Posterior cingulate gyrus (tissue), 11 donors: ENCODE measurements at places on chromosomes 4 and X.

DNA sequence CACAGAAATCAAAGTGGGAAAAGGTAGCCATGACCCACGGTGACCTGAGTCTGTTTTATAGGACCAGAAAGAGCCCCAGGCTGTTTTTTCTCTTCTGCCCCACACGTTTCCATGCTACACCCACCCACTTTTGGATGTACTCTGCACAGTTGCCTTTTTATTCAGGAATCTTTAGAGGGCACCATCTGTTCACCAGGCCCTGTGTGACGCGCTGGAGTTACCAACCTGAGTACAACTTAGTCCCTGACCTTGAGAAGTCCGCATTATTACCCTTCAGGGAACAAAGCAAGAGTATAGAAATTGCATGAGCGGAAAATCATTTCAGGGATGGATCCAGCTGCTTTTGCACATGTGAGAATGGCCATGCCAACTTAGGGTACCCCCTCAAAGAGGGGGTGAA lies 207.8 kb upstream of the GATB start:
- no peak for DNase-seq

- no peak for DNase-seq
Measured at GRCh38 chr4:143383005-143383574, 46.4 kb downstream of the GAB1 start.

GRCh38 chr4:8451440-8452182 lies 11.0 kb downstream of the TRMT44 start:
- no peak for DNase-seq

GRCh38 chr4:174999407-174999806 lies 81.2 kb downstream of the ADAM29 start:
- no peak for DNase-seq

DNA sequence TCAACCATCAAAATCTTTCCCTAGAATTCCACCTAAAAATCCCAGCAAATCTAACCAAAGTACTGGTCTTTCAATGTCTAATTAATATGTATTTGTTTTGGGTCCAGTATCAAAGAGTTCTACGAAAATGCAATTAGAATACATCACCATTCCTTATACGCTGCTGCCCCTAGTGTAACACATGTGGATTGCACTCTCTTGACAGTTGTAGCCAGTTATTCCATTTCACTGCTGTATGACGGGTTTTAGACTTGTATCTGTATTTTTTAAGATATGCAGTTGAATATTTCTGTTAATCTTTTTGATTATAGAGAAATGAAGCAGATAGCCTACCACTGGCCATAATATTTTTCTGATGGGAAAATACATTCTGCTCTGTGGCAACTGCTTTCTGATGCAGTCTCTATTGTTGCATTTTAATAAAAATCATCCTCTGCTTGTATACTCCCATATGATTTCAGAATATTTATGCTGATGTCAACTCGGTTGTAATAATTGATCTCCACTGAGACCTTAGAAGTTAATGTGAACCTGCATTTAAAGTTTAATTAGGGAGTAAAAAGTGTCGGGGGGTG lies 17.1 kb upstream of the PAGE2B start:
- DNase-seq, result no peak

- DNase-seq, result no peak
Measured at GRCh38 chr4:37981844-37982720, 21.9 kb downstream of the PTTG2 start.

DNA sequence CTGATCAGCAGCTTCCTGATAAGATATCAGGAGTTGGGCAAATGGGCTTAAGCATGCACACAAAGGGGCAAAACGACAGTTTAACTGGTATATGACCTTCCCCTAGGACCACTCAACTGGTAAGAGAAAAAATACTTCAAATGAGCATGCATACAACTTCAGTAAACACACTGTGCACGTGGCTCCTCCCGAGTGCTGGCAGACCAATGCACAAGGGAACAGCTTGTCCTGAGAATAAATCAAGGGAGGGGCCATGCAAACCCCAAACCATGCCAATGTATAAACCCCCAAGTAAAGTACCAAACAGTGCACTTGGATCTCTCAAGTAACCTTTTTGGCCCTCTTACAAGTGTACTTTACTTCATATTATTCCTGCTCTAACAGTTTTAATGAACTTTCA lies 293.3 kb upstream of the TBX22 start:
- DNase-seq, result no peak

GRCh38 chrX:132615391-132616131 lies 126.7 kb upstream of the MBNL3 start:
- DNase-seq, result no peak

GRCh38 chrX:65586491-65586890 lies 51.9 kb upstream of the LAS1L start:
- no peak for DNase-seq

GRCh38 chr4:173707658-173708419 lies 177.8 kb upstream of the HAND2 start:
- DNase-seq, result no peak

DNA sequence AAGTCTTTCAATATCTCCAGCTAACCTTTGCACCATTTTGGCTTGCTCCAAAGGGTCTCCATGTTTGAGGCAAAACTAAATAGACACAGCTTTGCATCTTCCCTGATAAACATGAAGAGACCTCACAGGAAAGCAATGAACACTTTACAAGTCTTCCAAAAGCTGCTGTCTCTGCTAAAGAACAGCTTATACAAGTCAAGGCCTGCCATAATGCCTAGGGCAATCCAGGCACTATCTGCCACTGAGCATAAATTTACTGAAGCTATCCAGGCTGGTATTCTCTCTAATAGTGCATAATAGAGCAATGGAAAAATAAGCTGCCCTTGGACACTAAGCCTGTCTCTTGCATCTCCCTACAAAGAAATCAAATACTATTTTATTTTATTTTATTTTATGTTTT lies 60.1 kb upstream of the S100G start:
- DNase-seq, result no peak

DNA sequence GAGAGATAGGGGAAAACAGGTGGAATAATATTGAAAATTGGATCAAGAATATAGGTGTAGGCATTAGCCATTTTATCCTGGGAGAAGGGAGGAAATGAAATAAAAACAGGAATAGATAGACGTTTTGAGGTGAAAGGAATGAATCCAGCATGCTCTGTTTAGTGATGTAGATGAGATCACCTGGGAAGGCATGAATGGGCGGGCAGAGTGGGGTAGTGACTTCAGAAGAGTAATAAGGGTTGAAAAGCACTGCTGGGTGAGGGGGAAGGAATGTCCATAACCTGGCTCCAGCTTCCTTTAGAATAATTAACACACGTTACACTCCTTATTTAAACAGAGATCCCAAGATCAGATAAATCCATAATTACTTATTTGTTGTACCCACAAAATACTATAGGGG lies 191.1 kb upstream of the ANXA3 start:
- no peak for DNase-seq

GRCh38 chr4:1013225-1014073 lies 2.0 kb downstream of the FGFRL1 start:
- no peak for DNase-seq
